Calu3 (cell line): ENCODE measurements at places on chromosomes 12 and 14. TPM values are rescaled to one million over a fixed set of nuclear protein-coding genes. Genes with fewer than 3 reads are reported as not detected.
A peak's percentile ranks its signal among the peaks of the same experiment; 100 is the strongest.

LRRIQ1 gene
- 1.4 and 2.1 TPM in 2 replicates for total RNA-seq

CCDC196 gene
- total RNA-seq: not detected in 2 replicates

DNA sequence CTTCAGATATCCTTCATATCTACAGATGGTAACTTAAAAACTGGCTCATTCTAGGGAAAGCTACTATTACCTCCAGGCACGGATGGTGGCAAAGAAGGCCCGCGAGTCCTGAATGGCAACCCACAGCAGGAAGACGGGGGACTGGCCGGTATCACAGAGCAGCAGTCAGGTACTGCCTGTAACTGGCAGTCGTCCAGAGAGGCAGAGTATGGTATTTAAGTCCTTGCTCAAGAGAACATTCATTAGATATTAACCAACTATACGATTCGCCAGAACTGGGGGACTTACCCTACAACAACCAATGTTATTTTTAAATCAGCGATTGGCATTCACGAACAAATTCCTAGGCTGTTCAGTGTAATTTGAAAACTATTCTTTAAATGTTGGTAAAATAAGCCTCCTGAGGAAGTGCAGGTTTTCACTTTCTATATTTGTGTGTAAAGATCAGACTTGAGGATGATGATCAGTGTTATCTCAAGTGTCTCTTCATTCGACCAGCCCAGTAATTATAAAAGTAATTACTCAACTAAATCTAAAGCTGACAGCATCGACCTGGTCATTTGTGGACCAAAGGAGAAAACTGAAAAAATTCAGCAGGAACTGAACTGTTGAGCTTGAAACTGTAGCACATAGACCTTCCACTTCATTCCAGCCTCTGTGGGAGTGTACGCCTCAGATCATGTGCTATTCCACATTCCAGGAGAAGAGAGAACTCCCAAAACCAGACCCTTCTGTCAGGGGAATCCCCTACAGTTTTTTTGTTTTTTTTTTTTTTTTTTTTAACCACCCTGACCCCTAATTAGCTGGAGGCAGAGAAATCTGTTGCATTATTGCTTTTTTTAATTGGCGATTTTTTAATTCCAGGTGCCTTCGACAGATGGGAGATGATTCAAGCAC is 75.6 kb downstream of the ESR2 start:
- no peaks in the 10 kb centered on the region for H3K4me1 ChIP-seq
- no peak overlapping the region for H3K27ac ChIP-seq
- H3K27me3 ChIP-seq: no peaks in the 10 kb centered on the region
- peaks cover 46% of the 10 kb centered on the region for H3K36me3 ChIP-seq

LRRC43 gene
- total RNA-seq: not detected in 2 replicates

- H3K4me3 ChIP-seq: no peak overlapping the region
- H3K27ac ChIP-seq: no peak overlapping the region
- no peaks in the 10 kb centered on the region for H3K36me3 ChIP-seq
- no peak for DNase-seq
- H3K27me3 ChIP-seq: no peaks in the 10 kb centered on the region
- H3K4me1 ChIP-seq: no peaks in the 10 kb centered on the region
Observed at GRCh38 chr14:44720707-44721106, 213.6 kb upstream of the FSCB start.

DNA sequence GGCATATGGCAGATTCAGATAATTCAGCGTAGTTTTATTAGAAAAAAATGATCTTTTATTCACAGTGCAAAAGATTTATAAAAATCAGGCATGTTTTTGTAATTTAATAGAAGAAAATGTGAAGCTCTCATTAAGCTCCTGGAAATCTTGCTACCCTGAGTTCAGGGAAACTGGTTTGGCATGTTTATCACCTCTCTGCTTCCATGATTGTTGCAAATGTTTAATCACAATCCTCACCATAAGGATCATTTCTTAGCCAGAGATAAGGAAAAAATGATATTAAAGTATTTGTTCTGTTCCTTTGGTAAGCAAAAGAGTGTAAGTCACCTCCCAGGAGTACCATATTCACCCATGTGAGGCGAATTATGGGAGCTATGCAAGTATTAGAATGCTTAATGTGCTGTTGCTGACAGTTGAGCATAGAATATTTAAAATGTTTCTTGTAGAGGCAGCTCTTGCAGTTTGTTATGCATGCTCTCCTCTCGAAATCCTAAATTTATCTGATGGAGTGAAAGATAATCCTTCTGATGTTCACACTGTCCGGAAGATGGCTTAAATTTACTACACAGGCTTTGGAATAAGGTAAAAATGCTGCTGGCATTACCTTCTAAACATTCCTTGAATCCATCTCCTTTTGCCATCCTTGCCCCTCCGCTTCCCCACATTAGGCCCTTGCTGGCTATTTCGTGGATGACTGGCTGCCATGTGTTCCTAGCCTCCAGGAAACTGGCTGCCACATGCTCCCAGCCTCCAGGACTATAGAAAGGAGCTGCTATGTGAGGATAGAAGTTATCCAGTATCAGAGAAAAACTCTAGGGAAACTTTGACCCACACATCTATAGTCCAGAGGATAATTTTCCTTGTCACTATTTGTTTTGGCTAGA is 115.8 kb upstream of the CCDC198 start:
- H3K4me3 ChIP-seq: no peak overlapping the region
- no peaks in the 10 kb centered on the region for H3K36me3 ChIP-seq
- H3K27ac ChIP-seq: no peak overlapping the region
- no peak for DNase-seq
- H3K27me3 ChIP-seq: peaks cover 57% of the 10 kb centered on the region

DNA sequence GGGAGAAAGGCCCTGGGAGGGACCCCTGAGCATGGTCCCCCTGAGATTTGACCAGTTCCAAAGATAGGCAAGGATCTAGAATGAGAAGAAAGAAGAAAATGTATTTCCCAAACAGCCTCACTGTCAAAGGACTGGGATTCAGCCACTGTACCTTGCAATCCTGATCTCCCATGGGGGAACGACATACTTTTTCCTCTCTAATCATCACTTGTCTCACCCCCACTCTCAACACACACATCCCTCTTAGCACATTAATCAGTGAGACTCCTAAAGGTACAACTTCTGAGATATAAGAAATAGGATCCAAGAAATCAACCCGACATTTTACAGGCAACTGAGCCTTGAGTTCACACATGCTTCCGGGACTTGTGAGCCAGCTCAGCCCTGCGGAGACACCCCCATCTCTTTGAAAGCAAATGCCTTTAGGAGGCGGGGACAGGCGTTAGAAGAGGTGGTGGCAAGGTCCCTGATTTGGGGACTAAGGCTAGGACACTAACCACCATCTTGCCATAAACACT is 1.4 kb downstream of the MAP3K9 start:
- peak overlapping the region; percentile 77 for H3K27ac ChIP-seq
- peaks cover 14% of the 10 kb centered on the region for H3K4me1 ChIP-seq
- H3K4me3 ChIP-seq: no peak overlapping the region
- H3K36me3 ChIP-seq: peaks cover 14% of the 10 kb centered on the region

GRCh38 chr12:69509904-69510827 is 40.0 kb downstream of the FRS2 start:
- peaks cover 26% of the 10 kb centered on the region for H3K4me1 ChIP-seq
- no peaks in the 10 kb centered on the region for H3K36me3 ChIP-seq
- H3K27me3 ChIP-seq: no peaks in the 10 kb centered on the region

KNTC1 gene
- 97.8 and 110 TPM in 2 replicates for total RNA-seq

GPR137C gene
- 2.0 and 2.3 TPM in 2 replicates for total RNA-seq

KLRC1 gene
- total RNA-seq: not detected in 2 replicates

GRCh38 chr14:69263771-69264170 is 3.8 kb downstream of the GALNT16 start:
- peaks cover 63% of the 10 kb centered on the region for H3K27me3 ChIP-seq
- peaks cover 17% of the 10 kb centered on the region for H3K36me3 ChIP-seq
- no peaks in the 10 kb centered on the region for H3K4me1 ChIP-seq
- H3K4me3 ChIP-seq: no peak overlapping the region

DNA sequence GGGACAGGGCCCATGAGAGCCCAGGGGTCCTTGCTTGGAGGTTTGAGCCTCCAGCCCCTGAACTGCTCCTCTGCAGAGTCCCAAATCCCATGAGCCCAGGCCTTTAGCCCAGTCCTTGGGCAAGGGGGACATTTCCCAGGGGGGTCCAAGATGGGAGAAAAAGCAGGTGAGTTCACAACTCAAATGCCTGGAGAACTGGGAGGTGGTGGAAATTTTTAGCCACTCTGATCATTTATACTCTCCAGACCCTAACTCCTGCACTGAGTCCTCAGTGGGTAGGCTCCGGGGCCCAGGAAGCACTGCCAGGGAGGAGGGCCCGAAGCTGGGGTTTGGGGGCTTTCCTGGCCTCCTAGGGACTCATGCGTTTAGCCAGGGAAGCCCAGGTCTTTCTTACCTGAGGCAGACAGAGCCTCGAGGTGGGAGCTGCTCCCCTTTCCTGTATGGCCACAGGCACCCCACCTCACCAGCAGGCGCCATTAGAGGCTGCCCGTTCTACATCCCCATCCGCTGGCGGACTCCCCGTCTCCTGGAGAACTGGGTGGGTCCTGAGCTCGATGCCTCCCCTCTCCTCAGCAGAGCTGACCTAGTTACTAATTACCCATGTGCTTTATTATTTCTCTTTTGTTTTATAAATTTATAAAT is 998 bp downstream of the HNF1A start:
- H3K4me1 ChIP-seq: peaks cover 51% of the 10 kb centered on the region
- no peak for DNase-seq
- H3K36me3 ChIP-seq: peaks cover 69% of the 10 kb centered on the region
- H3K27me3 ChIP-seq: no peaks in the 10 kb centered on the region

GRCh38 chr12:53071591-53072551 is 7.3 kb downstream of the SPRYD3 start:
- H3K4me1 ChIP-seq: no peaks in the 10 kb centered on the region
- no peak overlapping the region for H3K4me3 ChIP-seq
- no peak for DNase-seq
- H3K27me3 ChIP-seq: no peaks in the 10 kb centered on the region

LUM gene
- 0.31 TPM in 1 of 2 replicates, not detected in the other for total RNA-seq

DNA sequence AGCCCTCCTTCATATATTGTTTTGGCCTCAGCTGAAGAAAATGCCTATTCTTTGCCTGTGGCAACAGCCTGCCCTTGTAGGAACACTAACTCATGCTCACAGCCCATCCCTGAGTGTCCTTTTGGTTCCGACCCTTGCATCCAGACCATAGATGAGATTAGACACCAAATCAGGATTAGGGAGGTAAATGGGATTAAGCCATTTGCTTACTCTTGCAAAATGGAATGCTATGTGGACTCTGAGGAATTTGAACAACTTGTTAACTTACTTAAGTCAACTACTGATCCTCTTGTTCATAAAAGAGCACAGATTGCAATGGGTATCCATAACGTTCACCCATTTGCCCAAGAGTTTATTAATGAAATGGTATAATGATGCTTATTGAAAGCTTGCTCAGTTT is 27.3 kb downstream of the TSHR start:
- no peak overlapping the region for H3K4me3 ChIP-seq
- no peak overlapping the region for H3K27ac ChIP-seq
- DNase-seq: no peak
- peaks cover 44% of the 10 kb centered on the region for H3K27me3 ChIP-seq
- no peaks in the 10 kb centered on the region for H3K36me3 ChIP-seq
- H3K4me1 ChIP-seq: no peaks in the 10 kb centered on the region

CCND2 gene
- 0.07 and 0.17 TPM in 2 replicates for total RNA-seq

GON7 gene
- 13.3 and 13.5 TPM in 2 replicates for total RNA-seq

- DNase-seq: no peak
- no peaks in the 10 kb centered on the region for H3K27me3 ChIP-seq
- no peak overlapping the region for H3K4me3 ChIP-seq
- H3K27ac ChIP-seq: no peak overlapping the region
Observed at GRCh38 chr12:66085998-66086397, 44.6 kb downstream of the LLPH start.

OR4E2 gene
- total RNA-seq: not detected in 2 replicates

GRCh38 chr12:291153-291723 is 28.6 kb upstream of the SLC6A13 start:
- H3K4me3 ChIP-seq: no peak overlapping the region
- H3K27ac ChIP-seq: no peak overlapping the region
- H3K27me3 ChIP-seq: no peaks in the 10 kb centered on the region
- no peaks in the 10 kb centered on the region for H3K4me1 ChIP-seq
- peaks cover 13% of the 10 kb centered on the region for H3K36me3 ChIP-seq
- DNase-seq: no peak

BDKRB1 gene
- total RNA-seq: not detected in 2 replicates

DNA sequence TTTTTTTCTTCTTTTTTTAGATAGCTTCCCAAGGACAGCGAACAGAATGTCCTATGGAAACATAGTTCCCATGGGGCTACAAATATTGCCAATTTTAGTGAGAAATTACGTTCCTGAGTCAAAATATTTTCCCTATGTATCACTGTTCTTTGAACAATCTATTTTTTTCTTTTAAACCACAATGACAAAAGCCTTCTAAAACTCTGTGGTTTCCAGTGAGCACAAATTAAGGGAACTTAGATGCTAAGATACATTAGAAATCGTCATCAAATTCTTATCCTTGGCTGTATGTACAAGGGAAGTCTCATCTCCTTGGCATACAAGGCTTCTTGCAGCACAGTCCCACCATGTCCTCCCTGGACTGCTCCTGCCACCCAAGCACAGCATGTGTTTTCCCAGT is 17.9 kb downstream of the CPM start:
- no peak for DNase-seq
- H3K27me3 ChIP-seq: no peaks in the 10 kb centered on the region
- H3K4me1 ChIP-seq: no peaks in the 10 kb centered on the region
- no peak overlapping the region for H3K27ac ChIP-seq
- H3K4me3 ChIP-seq: no peak overlapping the region

SYT1 gene
- total RNA-seq: 1.3 and 2.1 TPM in 2 replicates

- peak; percentile 56 for DNase-seq
- H3K4me1 ChIP-seq: peaks cover 9% of the 10 kb centered on the region
- H3K27me3 ChIP-seq: peaks cover 38% of the 10 kb centered on the region
- no peak overlapping the region for H3K27ac ChIP-seq
- H3K4me3 ChIP-seq: no peak overlapping the region
Observed at GRCh38 chr14:70052990-70053389, 135.8 kb downstream of the SLC8A3 start.
